ENCODE measurements at places on chromosomes 12 and 14.

- no peak for DNase-seq
Observed at GRCh38 chr12:5661811-5662210, 229.9 kb downstream of the NTF3 start.

- DNase-seq: no peak
Observed at GRCh38 chr14:58797010-58797429, 159.3 kb downstream of the DACT1 start.

DNA sequence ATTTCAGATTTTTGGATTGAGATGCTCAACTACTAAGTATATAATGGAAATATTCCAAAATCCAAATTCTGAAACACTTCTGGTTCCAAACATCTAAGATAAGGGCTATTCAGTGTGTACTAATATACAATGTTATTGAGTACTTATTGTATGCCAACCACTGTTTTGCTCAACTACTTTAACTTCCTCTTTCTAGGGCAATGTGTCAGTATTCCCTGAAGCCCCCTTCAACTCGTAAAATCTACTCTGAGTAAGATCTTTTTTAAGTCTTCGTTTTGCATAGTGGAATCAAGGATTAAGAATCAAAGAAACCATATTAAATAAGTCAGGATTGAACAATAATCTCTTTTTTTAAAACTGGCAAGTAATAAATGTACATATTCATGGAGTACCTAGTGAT lies 45.5 kb downstream of the SPATA7 start:
- DNase-seq: no peak

- no peak for DNase-seq
Observed at GRCh38 chr14:23028799-23029198, 5.9 kb downstream of the PSMB5 start.

GRCh38 chr14:35867280-35867629 lies 41.1 kb downstream of the BRMS1L start:
- DNase-seq: no peak

GRCh38 chr14:92973798-92974372 lies 50.9 kb downstream of the CHGA start:
- DNase-seq: no peak

GRCh38 chr14:29348504-29348903 lies 579.1 kb downstream of the PRKD1 start:
- DNase-seq: peak; percentile 73

DNA sequence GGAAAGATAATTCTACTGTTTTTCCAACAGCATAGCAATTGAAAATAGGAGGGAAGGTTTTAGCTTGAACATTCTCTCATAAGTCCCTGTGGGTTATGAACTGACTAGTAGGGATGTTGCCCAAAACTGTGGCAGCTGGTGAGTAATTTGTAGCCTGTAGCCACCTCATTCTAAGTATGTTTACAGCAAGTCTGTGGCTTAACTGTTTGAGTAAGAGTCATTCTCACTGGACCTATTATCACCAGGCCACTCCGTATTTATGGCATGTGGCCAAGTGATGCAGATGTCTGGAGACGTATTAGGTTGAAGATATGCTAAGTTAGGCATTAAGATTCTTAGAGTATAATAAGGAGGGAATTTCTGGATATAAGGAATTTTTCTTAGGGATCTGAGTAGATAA lies 458.3 kb downstream of the ETNK1 start:
- peak; percentile 74 for DNase-seq

Data from RKO (cell line).